ENCODE measurements at places on chromosomes 1 and 21.

- no peak for DNase-seq
These were observed 661.4 kb downstream of the MRPL39 start for GRCh38 chr21:24945910-24946309.

- DNase-seq: no peak
These were observed 2.5 kb upstream of the PNRC2 start for GRCh38 chr1:23957096-23957495.

DNA sequence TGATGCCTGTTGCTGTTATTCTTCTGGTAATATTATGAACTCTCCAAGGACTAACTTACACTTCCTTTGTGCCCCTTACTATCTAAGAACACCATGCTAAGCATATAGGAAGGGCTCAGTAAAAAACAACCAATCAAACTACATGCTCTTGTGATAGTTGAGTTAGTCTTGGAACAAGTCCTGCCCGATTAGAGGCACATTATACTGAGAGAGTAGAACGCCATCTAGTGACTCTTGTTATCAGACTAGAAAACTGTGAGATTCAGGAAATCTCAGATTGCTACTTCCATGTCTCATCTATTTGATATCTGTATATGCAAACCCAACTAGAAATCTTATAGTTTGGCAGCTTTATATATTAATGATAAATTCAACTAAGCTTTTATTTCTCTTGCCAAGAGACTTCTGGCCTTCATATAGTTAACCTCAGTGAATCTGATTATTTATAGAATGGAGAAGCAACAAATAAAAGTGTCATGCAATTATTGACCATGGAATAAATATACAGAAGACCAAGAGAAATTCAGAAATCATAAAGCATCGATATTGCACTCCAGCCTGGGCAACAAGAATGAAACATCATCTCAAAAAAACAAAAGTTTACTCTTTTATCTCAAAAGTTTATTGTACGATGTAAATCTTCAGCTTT, 7.8 kb upstream of the SRRM1 start:
- peak; percentile 69 for DNase-seq

- peak; percentile 26 for DNase-seq
These were observed 39.7 kb downstream of the UBE2U start for GRCh38 chr1:64242895-64243756.

GRCh38 chr1:60747353-60747752, 335.0 kb upstream of the NFIA start:
- DNase-seq: no peak

GRCh38 chr1:39573736-39574624, 2.6 kb downstream of the PABPC4 start:
- DNase-seq: peak; percentile 25

GRCh38 chr1:67659229-67659628, 25.8 kb upstream of the GADD45A start:
- DNase-seq: no peak

- DNase-seq: no peak
These were observed 53.2 kb downstream of the LAMC2 start for GRCh38 chr1:183239220-183239742.

- no peak for DNase-seq
These were observed 24.0 kb downstream of the FNBP1L start for GRCh38 chr1:93471911-93472310.

DNA sequence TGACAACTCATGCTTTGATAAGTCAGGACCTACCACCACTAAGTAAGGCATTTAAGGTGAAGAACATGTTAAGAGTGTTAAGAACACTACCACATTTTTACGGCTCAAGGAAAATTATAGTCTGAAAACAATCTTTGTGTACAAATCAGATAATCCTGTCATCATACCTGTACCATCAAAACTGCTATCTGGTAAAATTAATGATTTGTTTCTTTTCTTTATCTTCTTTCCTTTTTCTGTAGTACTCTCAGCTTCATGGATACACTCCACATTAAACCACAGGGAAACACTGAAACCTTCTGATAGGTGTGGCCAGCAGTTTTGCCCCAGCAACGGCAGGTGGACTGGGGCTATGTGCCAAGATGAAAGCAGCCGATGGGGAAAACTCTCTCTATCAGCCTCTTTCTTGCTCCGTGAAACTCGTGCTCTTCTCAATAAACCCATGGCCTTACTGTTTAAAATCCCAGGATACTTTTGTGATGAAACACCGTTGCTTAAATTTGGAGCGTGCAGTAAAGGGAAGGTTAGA, 75.1 kb downstream of the LYST start:
- no peak for DNase-seq
